Mesothelial cell of epicardium (in vitro differentiated cells): ENCODE measurements at places on chromosomes 13 and 19. TPM values are rescaled to one million over a fixed set of nuclear protein-coding genes. Genes with fewer than 3 reads are reported as not detected.

DNA sequence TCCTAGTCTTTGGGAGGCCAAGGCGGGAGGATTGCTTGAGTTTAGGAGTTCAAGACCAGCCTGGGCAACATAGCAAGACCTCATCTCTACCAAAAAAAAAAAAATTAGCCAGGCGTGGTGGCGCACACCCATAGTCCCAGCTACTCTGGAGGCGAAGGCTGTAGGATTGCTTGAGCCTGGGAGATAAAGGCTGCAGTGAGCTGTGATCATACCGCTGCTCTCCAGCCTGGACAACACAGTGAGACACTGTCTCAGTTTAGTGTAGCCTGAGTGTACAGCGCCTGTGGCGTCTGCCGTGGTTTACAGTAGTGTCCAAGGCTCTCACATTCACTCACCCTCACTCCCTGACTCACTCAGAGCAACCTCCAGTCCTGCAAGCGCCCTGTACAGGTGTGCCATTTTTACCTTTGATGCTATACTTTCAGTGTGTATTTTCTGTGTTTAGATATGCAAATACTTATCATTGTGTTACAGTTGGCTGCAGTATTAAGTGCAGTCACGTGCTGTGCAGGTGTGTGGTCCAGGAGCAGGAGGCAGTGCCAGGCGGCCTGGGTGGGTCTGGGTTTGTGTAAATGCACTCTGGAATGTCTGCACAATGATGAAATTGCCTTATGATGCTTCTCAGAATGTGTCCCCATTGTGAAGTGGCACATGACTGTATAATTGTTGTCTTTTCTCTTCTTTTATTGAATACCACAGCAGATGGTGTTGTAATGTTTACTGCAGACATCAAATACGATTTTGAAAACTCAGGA, 36.1 kb upstream of the DCUN1D2 start:
- H3K36me3 ChIP-seq: peaks cover 59% of the 10 kb centered on the region
- H3K4me1 ChIP-seq: peaks cover 6% of the 10 kb centered on the region
- DNase-seq: no peak

DNA sequence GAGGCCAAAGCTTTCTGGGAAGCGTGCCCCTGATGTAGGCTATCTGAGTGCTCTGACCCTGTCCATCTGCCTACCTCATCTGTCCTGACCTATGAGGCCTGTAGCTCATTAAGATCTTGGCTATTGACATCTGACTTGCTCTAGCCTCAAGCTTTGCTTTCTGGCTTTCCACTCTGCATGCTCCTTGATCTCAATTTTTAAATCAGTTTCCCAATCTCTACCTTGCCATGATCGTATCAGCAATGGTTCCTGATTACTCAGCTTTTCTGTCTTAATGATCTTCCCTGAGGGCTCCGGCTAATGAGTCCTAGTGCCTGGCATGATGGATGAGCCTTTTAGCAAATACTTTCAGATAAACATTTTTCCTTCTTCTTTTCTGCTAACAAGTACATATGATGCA, 262.0 kb downstream of the NDFIP2 start:
- no peak for DNase-seq
- no peak overlapping the region for H3K4me3 ChIP-seq
- H3K4me1 ChIP-seq: peaks cover 51% of the 10 kb centered on the region
- H3K36me3 ChIP-seq: no peaks in the 10 kb centered on the region
- no peaks in the 10 kb centered on the region for H3K27me3 ChIP-seq
- H3K27ac ChIP-seq: peak overlapping the region; percentile 17

DNA sequence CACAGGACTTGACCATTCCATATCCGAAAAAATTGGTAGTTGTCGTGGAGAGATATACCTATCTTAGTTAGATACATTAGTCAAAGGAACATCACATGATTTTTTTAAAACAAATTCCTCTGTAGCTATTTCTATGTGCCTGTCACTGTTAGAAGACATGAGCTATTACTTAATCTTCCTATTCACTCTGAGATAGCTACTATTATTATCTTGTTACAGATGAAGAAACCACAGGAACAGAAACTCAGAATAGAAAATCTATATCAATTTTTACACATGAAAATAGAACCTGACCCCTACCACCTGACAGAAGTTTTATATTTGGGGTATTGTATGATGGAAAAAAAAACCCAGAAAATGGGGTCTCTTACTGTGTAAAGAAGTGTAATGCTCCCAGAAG, 68.9 kb upstream of the TDRD3 start:
- no peak overlapping the region for H3K4me3 ChIP-seq
- H3K27me3 ChIP-seq: no peaks in the 10 kb centered on the region
- no peak for DNase-seq
- peaks cover under 1% of the 10 kb centered on the region for H3K36me3 ChIP-seq

GRCh38 chr13:42039457-42039945, 8.9 kb upstream of the DGKH start:
- DNase-seq: no peak
- H3K27ac ChIP-seq: peak overlapping the region; percentile 94
- peaks cover 15% of the 10 kb centered on the region for H3K4me1 ChIP-seq

Gene LGALS7B
- 1.2 TPM in 1 of 3 replicates, not detected in the others for total RNA-seq

DNA sequence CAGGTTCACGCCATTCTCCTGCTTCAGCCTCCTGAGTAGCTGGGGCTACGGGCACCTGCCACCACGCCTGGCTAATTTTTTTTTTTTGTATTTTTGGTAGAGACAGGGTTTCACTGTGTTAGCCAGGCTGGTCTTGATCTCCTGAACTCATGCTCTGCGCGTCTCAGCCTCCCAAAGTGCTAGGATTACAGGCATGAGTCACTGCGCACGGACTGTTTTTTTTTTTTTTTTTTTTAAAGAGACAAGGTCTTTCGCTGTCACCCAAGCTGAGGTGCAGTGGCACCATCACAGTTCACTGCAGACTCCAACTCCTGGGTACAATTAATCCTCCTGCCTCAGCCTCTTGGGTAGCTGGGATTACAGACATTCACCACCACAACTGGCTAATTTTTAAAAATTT, 8.2 kb upstream of the ADAMTS10 start:
- peaks cover 12% of the 10 kb centered on the region for H3K27me3 ChIP-seq
- no peak overlapping the region for H3K27ac ChIP-seq
- no peaks in the 10 kb centered on the region for H3K36me3 ChIP-seq
- H3K4me3 ChIP-seq: no peak overlapping the region

- peak; percentile 76 for DNase-seq
- no peaks in the 10 kb centered on the region for H3K27me3 ChIP-seq
- H3K27ac ChIP-seq: peak overlapping the region; percentile 97
- H3K4me3 ChIP-seq: peak overlapping the region; percentile 74
These were observed 8.4 kb downstream of the EMP3 start for GRCh38 chr19:48333467-48334384.

- no peak for DNase-seq
- H3K4me3 ChIP-seq: no peak overlapping the region
- H3K4me1 ChIP-seq: no peaks in the 10 kb centered on the region
- H3K27me3 ChIP-seq: no peaks in the 10 kb centered on the region
- H3K36me3 ChIP-seq: peaks cover 8% of the 10 kb centered on the region
These were observed 13.3 kb downstream of the PALM3 start for GRCh38 chr19:14048443-14049153.

DNA sequence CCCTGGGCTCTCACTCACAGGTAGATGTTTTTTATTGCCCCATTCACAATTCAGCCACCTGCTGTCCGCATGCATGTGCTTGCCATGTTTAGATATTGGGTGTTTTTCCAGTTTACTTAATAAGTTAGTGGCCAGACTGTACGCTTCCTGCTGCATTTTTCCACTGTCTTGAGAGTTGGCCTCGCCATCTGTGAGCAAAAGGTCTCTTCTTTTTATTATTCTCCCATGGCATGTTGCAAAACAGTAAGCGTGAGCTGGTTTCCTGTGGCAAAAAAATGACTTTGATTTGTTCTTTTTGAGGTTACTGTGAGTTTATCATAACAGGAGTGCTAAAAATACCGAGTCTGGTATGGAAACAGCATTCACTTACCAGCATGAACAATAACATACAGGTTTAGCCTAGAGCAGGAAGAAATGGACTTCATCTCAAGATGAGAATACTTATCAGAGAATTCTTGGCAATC, 46.0 kb downstream of the SAE1 start:
- peaks cover 35% of the 10 kb centered on the region for H3K36me3 ChIP-seq
- H3K4me1 ChIP-seq: peaks cover 45% of the 10 kb centered on the region
- peak overlapping the region; percentile 97 for H3K27ac ChIP-seq
- peak overlapping the region; percentile 14 for H3K4me3 ChIP-seq
- DNase-seq: no peak

GRCh38 chr13:41763782-41764181, 197.1 kb downstream of the VWA8 start:
- peaks cover 7% of the 10 kb centered on the region for H3K36me3 ChIP-seq
- no peak overlapping the region for H3K27ac ChIP-seq
- H3K4me3 ChIP-seq: no peak overlapping the region
- DNase-seq: no peak
- no peaks in the 10 kb centered on the region for H3K27me3 ChIP-seq

Gene CYP4F2
- total RNA-seq: not detected in 3 replicates

GRCh38 chr19:29418201-29418600, 107.6 kb upstream of the VSTM2B start:
- H3K4me3 ChIP-seq: no peak overlapping the region
- no peak overlapping the region for H3K27ac ChIP-seq
- peaks cover 4% of the 10 kb centered on the region for H3K4me1 ChIP-seq
- no peaks in the 10 kb centered on the region for H3K36me3 ChIP-seq

GRCh38 chr19:54168174-54168917, 4.6 kb downstream of the TMC4 start:
- peaks cover 5% of the 10 kb centered on the region for H3K27me3 ChIP-seq
- no peak overlapping the region for H3K4me3 ChIP-seq
- DNase-seq: peak; percentile 98
- peaks cover 15% of the 10 kb centered on the region for H3K4me1 ChIP-seq

Gene NCAN
- 0.02 to 0.29 TPM (median 0.07 TPM) in 3 replicates for total RNA-seq
